T-helper 2 cell (primary cell): ENCODE measurements at places on chromosomes 2 and 18.

GRCh38 chr2:12320991-12321641, 395.6 kb upstream of the TRIB2 start:
- no peak for DNase-seq

DNA sequence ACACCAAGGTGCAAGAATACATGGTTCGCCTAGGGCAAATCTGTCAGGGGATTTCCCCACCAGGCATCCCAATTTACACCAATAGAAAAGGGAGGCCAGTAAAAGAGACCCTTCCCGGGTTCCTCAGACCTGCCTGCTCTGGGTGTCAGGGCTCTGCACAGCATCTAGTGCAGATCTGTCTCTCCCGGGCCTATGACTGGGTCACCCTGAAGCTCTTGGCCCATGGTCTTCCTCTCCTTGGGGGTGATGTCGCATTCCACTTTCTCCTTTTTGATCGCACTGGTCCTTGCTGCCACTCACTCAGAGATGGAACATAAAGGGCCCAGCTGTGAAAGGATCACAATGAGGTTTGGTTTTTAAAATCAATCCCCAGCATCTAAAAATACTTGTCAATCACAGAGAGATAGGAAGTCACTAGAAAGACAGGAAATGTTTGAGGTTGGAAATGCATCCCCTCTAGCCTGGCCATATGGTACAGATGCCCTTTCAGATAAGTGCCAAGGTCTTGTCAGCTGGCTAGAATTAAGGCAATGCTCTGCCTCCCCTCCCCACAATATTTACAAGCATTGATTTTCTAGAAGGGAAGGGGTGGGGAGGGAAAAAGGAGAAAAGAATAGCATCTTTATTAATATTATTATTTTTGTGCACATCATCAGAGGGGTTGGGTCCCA, 34.9 kb upstream of the AFTPH start:
- no peak for DNase-seq

DNA sequence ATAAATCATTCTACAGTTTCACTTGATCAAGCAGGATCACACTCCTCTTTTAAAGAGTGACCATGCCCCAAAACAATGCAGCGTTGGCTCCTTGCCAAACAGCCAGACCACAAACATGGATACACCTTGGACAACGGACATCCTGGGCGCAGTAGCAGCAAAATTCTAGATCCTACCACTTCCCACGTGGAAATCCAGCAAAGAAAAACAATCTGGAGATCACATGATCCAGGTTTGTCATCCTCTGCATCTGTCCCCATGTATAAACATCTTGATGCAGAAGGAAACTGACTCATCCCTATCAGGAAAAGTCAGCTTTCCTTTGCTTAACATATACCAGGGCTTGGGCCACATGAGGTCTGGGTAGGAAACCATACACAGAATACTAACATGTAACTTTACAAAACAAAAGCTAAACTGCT, 53.1 kb downstream of the ZNF521 start:
- DNase-seq: no peak

- no peak for DNase-seq
Measured at GRCh38 chr2:222318026-222318711, 19.4 kb upstream of the PAX3 start.

GRCh38 chr18:12474876-12475275, 67.1 kb downstream of the PRELID3A start:
- DNase-seq: no peak

- DNase-seq: no peak
Measured at GRCh38 chr2:48694149-48694548, 61.4 kb downstream of the LHCGR start.

- DNase-seq: no peak
Measured at GRCh38 chr2:141741652-141742051, 389.2 kb downstream of the LRP1B start.

- no peak for DNase-seq
Measured at GRCh38 chr2:222859786-222860612, 837 bp upstream of the ACSL3 start.

- no peak for DNase-seq
Measured at GRCh38 chr2:113741091-113741490, 15.4 kb downstream of the SLC35F5 start.

GRCh38 chr18:7677001-7677400, 109.9 kb downstream of the PTPRM start:
- no peak for DNase-seq

DNA sequence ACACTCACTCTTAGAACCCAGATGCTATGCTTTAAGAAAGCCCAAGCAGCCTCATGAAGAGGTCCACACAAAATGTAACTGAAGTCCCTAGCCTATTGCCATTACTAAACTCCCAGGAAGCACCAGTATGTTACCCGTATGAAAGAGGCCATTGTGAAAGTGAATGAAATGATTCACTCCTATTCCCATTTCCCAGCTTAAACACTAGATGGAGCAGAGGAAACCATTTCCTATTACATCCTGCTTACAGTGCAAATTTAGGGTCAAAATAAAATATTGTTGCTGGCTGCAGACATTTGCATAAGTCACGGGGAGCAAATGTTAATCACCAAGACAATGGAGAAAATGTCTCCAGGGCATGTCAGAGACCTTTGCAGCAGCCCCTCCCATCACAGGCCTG, 989.7 kb upstream of the CRIM1 start:
- no peak for DNase-seq

GRCh38 chr2:171742760-171743159, 55.5 kb downstream of the DYNC1I2 start:
- no peak for DNase-seq

- DNase-seq: no peak
Measured at GRCh38 chr2:201962774-201963562, 70.7 kb upstream of the FZD7 start.

- no peak for DNase-seq
Measured at GRCh38 chr18:11266781-11267480, 117.6 kb upstream of the PIEZO2 start.

- DNase-seq: no peak
Measured at GRCh38 chr2:223648755-223649154, 46.6 kb upstream of the SCG2 start.

DNA sequence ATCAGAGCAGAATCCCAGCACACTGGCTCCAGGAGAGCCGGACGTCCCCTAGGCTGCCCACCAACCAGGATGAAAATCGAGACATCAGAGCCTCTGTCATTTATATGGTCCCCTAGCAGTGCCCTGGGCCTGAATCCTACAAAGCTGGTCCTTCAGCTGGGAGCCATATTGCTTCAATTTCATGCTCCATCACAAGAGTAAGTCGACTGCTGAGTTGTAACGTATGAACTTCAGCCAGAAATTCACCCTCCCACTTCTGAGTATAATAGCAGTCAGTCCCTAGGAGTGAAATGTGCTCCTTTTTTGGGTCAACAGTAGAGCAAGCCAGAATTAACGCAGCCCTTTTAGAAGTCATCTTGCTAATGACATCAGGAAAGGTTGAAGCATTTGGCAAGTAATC, 126.4 kb downstream of the CCBE1 start:
- DNase-seq: no peak

DNA sequence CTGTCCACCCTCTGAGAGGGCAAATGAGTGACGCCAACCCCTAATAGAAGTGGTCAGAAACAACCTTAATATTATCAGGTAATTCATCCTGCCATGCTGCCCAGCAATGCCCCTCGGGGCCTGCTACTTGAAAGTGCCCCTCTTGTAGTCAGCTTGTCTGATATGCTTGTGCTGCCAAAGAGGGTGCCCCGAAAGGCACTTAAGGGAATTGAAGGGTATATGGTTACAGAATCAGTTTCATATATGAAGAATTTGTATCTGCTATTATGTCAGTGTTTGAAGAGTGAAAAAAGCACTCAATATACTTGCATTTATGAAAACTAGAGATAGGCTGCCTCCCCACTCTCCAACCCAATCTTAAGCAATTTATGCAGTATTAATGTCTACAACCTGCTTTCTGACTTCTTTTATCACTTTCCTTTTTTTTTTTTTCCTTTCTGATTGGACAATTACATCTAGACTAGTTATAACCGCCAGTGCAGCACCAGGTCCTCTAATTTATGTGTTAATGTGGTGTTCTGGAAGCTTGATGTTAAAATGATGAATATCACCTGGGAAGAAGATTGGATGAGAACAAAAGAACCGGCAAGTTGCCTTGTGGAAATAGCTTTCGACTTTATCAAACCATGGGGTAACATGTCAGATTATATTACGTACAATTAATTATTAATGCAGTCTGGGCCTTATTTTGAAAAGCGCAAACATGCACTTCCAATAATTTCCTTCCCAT, 646.9 kb upstream of the ACVR2A start:
- no peak for DNase-seq

DNA sequence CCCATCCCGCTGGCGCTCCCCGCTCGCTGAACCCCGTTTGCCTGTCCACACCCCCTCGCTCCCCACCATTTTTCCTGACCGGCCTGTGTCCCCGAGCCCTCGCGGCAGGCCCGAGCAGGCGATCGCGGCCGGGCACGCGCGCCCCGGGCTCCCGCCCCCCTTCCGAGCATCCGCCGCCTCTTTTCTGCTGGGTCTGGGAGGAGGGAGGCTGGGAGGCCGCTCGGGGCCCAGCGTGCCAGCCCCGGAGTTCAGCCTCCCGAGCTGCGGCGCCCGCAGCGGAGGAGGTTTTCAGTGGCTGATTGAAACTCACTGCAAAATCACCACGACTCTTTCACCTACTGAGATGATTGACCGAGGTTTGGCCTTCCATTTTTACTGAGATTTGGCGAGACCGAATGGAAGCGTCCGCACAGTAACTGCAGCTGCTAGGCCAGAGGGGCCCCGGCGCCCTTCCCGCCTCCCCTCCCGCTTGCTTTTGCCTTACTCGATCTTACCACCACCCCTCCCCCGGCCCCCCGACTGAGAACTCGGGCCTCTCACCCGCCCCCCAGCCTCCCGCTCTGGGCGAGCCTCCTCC, 4.8 kb downstream of the SOX11 start:
- DNase-seq: no peak

DNA sequence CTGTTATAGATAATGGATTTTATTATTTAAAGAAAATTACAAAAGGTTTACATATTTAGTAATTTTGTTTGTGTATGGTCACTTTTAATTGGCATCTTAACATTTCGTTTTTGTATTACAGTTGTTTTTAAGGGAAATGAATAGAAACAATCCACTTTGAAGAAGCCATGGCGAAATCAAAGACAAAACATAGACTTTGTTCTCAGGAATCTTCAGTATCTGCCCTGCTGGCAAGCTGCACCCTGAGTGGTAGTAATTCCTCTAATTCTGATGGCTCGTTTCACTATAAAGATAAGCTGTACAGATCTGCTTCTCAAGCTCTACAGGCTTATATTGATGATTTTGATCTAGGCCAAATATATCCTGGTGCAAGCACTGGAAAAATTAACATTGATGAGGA, 2.7 kb downstream of the C18orf54 start:
- DNase-seq: no peak

GRCh38 chr2:154710685-154711084, 12.2 kb downstream of the KCNJ3 start:
- DNase-seq: no peak

GRCh38 chr2:128584296-128584890, 265.7 kb upstream of the HS6ST1 start:
- no peak for DNase-seq

- DNase-seq: no peak
Measured at GRCh38 chr2:69600425-69600824, 43.1 kb downstream of the AAK1 start.

DNA sequence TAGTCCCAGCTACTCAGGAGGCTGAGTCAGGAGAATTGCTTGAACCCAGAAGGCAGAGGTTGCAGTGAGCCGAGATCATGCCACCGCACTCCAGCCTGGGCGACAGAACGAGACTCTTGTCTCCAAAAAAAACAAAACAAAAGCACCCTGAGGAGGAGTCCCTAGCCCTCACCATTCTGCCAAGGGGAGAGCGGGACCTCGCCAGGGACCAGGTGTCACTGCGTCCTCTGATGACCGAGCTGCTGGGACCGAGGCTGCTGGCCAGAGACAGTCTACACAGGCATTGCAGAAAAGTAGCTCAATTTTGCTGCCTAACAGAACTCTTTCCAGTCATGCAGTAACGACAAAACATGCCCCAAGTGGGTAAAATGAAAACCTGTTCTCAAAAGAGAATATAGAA, 18.4 kb downstream of the NCK2 start:
- no peak for DNase-seq

GRCh38 chr18:37588289-37588688, 22.7 kb upstream of the CELF4 start:
- no peak for DNase-seq

DNA sequence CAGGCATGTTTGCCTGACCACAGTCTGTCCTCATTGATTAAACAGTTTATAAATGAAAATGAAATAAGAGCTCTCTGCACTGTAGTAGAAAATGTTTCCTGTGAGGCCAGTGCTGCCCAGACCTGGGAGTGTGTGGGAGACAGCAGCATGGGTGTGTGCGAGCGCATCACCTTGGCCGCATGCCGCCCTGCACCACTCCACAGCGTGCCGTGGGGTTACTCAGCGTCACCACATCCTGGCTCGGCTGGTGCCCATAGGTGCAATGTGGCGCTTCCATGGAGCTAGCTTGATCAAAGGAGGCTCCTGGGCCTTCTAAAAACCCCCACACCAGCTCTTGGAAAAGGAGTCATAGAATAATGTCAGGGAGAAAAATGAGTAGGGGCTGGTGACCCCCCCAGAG, 76.0 kb upstream of the EPC2 start:
- no peak for DNase-seq

DNA sequence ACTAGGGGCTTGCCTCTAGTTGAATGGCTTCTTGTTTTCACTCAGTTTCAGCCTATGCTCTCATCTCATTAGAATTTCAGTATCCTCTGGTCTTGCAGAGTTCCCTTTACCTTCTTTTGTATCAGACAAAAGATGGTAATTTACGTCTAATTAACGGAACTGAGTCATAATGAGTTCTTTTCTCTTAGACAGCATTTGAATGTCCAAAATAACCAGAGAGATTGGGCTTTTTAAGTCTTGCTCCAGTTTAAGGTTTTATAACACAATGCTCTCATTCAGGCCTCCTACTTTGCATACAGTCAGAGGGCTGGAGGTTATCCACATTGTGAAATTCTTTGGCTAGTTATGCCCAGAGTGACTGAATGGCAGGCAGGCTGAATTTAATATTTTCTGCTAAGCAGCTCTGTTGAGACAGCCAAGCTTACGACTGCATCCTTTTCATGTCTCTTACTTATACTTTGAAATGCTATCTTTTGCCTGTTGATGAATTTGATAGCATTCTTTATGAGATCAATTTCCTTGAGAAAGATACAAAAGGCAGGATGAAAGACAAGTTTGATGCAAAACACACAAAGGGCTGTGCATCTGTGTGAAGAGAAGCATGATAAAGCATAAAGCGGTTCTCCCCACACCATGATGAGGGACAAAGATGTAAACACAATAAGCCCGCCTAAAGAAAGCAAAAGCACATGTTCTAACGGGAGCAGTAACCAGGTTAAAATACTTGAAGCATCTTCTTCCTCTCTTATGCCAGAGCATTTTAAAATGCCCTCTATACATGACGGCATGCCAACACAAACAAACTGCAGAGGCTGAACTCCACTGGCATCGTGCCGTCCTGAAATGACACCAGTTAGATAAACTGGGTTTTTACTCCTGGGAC, 90.0 kb downstream of the CDH2 start:
- no peak for DNase-seq

DNA sequence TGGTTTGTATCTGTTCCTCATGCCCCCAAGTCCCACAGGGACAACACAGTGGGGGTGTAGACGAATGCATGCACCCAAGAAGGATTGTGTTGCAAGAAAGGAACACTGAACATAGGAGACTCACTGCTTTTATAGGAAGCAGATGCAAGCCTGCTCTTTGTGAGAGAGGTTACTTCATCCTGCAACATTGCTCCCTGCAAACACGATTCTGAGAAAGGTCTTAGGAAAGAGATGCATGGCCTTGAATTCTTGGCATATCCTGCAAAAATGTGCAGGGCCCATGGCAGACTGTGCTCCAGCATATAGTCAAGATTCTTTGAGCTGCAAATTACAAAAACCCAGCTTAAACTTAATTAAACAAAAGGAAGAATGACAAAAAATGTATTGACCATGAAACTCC, 312.2 kb upstream of the MGAT5 start:
- no peak for DNase-seq
